ENCODE measurements at places on chromosomes 6 and 20.

DNA sequence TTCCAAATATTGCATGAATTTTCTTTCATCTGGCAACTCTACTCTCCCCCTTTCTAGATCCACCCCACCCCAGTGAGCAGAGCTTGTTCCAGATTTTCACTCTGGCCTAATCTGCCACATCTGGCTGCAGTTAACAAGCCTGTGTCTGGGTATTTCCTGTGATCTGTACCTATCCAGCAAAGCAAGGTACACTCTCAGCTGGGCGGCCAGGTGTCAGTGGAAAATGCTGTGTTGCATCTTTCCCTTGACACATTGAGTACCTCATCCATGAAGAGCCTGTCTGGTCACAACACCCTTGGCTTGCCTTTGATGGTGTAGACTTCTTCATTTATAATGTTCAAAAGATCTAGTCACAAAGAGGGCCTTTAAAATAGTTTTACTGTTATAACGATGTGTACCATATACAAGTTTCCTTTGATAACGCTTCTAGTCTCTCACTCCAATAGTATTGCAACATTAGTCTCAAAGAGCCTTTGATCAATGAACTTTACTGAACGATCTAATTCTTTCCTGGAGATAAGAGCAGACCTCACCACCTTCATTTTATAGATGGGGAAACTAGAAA lies 6.0 kb upstream of the RNF182 start:
- DNase-seq: no peak

DNA sequence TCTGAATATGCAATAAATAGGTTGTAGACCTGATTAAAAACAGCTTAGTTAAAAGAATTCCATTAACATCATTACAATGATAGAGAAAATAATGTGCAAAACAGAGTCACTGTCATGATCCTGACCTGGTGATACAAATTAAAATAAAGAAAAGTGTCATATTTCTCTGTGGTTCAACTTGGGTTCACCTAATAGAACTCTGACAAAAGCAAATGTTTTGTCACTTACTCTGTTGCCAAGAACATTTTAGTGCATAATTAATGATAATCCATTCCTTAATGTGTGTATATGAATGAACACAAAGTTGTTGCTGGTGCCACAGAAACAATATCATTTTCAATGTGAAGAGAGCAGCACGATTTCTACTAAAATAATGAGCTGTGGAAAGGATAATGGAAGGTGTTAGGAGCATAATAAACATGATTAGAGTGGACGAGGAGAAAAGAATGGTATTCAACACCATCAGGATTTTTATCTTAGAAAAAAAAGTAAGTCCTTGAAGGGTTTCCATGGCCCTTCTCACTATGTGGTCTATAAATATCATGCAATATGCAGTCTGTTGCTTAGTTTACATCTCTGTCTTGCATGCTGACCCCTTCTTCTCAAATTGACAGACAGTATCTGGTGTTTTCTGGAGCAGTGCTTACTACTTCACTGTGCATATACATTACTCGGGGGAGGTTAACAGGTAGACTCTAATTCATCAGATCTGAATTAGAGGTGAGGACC lies 656.6 kb upstream of the MMS22L start:
- DNase-seq: no peak

GRCh38 chr6:132751306-132751705 lies 6.4 kb downstream of the VNN2 start:
- DNase-seq: no peak

GRCh38 chr6:112343390-112343789 lies 3.7 kb upstream of the RFPL4B start:
- no peak for DNase-seq

GRCh38 chr20:14431568-14431967 lies 94.2 kb upstream of the FLRT3 start:
- no peak for DNase-seq

All from NCI-H1048 (cell line).